ENCODE measurements at places on chromosomes 1 and 21.

DNA sequence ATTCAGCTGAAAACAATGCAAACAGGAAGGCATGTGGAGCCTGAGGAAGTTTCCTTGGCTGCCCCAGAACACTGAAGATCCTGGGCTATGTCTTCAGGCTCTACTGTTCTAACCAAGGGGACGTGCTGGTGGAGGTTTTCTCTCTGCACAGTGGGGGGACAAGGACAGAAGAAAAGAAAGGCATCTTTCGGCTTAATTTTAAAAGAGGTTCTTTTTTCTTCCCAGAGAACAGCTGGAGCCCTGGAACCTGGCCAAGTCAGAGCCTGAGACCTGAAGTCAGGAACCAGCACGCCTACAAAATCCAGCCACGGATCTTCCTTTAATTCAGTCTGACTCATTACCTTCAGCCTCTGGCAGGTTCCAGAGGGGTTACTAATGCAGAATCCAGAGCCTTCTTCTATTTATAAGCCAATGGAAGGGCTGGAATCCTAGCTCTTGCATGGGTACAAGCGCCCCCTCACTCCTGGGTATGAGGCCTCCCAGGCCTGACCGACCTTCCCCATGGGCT, 19.8 kb downstream of the CTNNBIP1 start:
- no peak for DNase-seq

- DNase-seq: no peak
These were observed 4.2 kb upstream of the C1orf162 start for GRCh38 chr1:111469539-111469938.

DNA sequence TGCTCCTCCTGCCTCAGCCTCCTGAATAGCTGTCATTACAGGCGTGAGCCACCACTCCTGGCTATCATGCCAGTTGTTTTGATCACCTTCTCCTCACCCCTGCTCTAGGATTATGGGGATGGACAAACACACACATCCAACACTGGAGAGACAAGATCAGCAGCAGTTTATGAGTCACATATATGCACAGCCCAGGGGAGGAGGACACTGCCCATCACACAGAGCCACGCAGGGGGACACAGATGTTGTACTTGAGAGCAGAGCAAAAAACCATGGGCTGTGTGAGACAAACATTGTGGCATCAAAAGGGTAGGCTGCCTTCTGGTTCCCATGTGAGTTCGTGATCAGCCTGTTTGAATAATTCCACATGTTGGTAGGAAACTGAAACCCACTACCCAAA, 32.1 kb downstream of the EDARADD start:
- DNase-seq: no peak

- DNase-seq: no peak
These were observed 34.6 kb upstream of the APOBEC4 start for GRCh38 chr1:183687546-183688304.

DNA sequence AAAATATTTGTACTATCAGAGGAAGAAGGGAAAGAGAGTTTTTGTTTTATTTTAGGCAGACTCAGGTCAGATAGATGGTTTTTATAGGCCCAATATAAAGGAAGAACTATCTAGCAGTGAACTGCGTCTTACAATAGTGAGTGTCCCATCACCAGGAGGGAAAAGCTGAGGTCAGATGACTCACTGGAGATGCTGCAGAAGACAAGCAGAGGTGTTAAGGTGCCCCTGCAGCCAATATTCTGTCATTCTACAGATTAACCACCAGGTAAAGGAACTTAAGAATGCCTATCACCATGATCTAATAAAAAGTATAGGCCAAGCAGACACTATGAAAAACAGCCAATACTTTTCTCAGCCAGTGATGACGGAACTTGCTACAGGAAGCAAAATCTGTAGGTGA, 29.6 kb downstream of the IVNS1ABP start:
- no peak for DNase-seq

- no peak for DNase-seq
These were observed 49.2 kb upstream of the TEKT2 start for GRCh38 chr1:36034692-36035091.

DNA sequence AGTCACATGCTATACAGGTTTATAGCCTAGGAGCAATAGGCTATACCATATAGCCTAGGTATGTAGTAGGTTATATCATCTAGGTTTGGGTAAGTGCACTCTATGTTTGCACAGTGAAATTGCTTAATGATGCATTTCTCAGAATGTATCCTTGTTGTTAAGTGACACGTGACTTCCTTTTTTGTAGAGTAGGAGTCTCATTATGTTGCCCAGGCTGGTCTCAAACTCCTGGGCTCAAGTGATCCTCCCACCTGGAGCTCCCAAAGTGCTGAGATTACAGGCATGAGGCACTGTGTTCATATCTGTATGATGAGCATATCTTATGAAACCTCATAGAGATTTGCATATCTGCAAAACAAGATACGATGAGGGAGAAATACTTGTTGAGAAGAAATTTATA, 13.8 kb upstream of the ABCB10 start:
- DNase-seq: no peak

DNA sequence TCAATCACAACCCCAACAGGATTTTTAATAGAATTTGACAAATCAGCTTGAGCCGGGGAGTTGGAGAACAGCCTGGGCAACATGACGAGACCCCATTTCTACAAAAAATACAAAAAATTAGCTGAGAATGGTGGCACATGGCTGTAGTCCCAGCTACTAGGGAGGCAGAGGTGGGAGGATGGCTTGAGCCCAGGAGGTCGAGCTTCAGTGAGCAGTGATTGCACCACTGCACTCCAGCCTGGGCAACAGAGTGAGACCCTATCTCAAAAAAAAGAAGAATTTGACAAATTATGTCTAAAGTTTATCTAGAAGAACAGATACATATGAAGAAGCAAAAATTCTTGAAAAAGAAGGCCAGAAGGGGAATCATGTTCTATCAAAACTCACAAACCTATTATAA, 43.2 kb downstream of the FRRS1 start:
- no peak for DNase-seq

- no peak for DNase-seq
These were observed 10.7 kb upstream of the SDC3 start for GRCh38 chr1:30919025-30919881.

DNA sequence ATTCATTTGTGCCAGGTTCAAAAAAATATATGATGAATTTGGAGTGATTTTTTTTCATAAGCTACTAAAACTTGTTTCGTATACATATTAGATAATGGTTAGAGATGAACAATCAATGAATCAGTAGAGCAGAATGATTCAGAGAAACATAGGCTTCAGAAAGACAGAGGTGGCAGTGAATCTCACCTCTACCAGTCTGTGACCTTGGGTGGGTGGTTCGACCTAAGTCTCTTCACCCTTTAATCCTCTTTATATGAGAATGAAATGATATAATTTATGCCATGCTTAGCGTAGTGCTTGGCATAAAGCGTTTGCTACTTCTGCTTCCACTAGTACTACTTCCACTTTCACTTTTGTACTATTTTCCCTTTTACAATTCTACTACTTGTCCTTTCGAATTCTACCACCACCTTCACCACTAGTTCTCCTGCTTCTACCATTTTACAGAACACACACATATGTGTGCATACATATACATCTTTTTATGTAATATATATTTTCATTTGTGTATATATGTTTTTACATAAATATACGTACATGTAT, 45.1 kb downstream of the FYB2 start:
- DNase-seq: no peak

- no peak for DNase-seq
These were observed 947 bp upstream of the RIT1 start for GRCh38 chr1:155912056-155912536.

- no peak for DNase-seq
These were observed 102.3 kb downstream of the SPSB1 start for GRCh38 chr1:9395018-9395417.

- DNase-seq: no peak
These were observed 100.7 kb downstream of the HUNK start for GRCh38 chr21:31973402-31973944.

GRCh38 chr1:29062157-29062942, 61.4 kb downstream of the TMEM200B start:
- no peak for DNase-seq

DNA sequence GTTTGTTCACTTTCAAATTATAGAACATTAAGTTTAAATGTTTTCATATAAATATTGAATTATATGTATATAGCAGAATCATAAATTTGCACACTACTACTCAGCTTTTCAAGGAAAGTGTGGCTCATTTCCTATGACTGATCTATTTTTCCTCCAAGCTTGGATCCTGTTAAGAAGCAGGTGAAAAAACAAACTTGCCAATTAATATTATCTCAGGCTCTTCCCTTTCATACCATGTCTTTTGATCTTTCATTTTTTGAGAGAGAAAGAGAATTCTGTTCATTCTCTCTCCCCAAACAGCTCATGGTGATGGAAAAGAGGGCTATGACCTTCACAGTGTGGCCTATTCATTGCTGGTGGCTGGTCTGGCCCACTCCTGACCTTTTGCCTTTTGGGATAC, 43.7 kb downstream of the SEC16B start:
- DNase-seq: no peak

DNA sequence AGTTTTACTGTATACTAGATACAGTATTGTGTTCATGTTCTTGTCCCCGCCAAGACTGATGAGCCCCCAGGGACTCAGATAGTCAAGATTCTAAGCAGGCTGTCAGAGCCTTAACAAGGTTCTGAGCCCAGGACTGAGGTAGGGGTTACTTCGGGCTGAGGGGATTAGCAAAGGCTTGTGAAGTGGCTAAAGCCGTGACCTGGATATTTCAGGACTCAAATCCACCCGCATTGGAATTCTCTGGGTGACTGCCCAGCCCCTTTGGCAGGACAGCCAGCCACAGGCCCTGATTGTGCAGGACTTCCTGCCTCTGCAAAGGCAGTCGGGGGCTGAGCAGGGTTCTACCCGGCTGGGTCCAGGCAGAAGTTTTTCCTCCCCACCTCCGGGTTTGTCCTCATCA, at the start of gene PLA2G5:
Gene PLA2G5, plus strand, starts transcription at position 321 of the 400 bp plus-strand sequence. CDS start 14,637 bp downstream, outside the sequence.
- DNase-seq: peak; percentile 1

- peak; percentile 98 for DNase-seq
These were observed at the start of gene C1orf159 for GRCh38 chr1:1115786-1116700. TSS of gene C1orf159 (minus strand) at chr1:1116089. CDS start at chr1:1091543, 24,546 bp downstream.
